ENCODE measurements at places on chromosomes 13 and 19. TPM values are rescaled to one million over a fixed set of nuclear protein-coding genes. Genes with fewer than 3 reads are reported as not detected.

BEST2 gene
- polyA plus RNA-seq: 0.13 TPM

DNA sequence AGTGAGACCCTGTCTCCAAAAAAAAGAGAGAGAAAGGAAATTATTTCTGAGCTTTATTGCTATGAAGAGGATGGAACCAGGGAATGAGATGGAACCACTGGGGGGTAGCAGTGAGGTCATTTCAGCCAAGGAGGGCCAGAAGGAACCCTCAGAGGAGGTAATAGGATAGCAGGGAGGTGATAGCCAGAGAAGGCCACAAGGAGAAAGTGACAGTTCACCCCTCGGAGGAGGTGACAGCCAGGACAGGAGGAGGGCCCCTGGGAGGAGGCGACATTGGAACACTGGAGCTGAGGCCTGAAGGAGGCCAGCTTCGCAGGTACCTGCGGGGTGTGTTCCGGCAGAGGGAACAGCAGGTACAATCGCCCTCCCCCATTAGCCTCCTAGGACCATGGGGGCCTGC is 675 bp upstream of the PGPEP1 start:
- DNase-seq: no peak

ERICH6B gene
- polyA plus RNA-seq: 2.4 TPM

ZNF540 gene
- 5.1 TPM for polyA plus RNA-seq

DNA sequence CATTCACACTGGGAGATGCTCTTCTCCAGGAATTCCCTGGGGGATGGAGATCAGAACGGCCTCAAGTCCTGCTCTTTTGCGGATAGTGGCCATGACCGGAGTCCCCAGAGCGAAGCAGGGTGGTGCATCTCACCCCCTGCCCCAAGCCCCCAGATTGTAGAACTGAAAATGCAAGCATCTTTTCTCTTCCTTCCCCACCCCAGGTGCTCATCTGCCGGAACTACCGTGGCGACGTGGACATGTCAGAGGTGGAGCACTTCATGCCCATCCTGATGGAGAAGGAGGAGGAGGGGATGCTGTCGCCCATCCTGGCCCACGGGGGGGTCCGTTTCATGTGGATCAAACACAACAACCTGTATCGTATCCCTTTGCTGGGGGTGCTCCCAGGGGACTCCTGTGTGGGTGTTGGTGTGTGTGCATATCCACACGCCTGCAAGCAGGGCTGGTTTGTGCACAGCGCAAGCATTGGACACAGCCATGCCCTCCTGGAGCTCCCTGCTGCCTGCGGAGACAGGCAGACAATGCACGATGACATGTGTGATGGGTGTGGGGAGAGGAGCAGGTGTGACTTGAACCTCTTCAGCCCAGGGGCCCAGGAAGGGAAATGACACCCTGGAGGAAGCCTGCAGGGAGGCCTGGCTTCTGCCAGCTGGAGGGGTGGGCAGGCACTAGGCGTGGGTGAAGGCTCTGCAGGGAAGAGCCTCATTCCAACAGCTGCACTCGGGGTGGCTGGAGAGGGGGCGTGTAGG is 5.7 kb downstream of the AP1M1 start:
- no peak for DNase-seq

ACP7 gene
- 0.38 TPM for polyA plus RNA-seq

DNA sequence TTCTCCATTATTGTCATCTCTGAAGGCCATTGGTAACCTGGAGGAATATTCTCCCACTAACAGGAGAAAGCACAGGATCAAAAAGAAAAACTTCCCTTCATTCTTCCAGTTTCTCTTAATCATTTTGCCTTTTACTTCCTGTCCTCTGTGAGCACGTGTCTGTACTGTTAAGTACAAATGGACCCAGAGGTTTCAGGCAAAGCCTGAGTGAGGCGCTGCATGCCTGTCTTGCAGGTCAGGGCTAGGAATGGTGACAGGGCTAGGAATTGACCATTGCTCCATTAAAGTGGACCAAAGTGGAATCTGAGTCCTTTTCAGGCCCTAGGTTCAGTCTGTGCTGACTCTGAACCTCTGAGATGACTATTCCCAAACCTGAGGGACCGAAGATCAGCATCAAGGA is 326.7 kb downstream of the SHISA2 start:
- no peak for DNase-seq

- DNase-seq: no peak
Measured at GRCh38 chr13:21850013-21851006, 179.4 kb downstream of the FGF9 start.

DNA sequence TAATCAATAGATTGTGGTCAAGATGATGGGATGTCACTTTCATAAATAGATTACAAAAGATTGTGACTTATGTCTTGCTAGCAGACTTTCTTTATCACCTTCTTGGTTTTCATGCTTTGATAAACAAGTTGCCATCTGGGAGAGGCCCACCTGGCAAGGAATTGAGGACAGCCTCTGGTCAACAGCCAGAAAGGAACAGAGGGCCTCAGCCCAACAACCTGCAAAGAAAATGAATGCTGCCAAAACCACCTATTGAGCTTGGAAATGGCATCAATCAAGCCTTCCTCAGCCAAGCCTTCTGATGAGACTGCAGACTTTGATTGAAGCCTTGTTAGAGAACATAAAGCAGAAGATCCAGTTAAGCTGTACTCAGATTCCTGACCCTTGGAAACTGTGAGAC is 288.6 kb downstream of the SPRY2 start:
- DNase-seq: no peak

SMIM7 gene
- polyA plus RNA-seq: 102 TPM

BLOC1S3 gene
- 9.1 TPM for polyA plus RNA-seq

Data from renal cortex interstitium (tissue), 15 donors.